Fibroblast of skin of right quadriceps (primary cell): ENCODE measurements at places on chromosomes 12 and 14.

- DNase-seq: no peak
Measured at GRCh38 chr14:83614956-83615355, 1915.0 kb upstream of the FLRT2 start.

DNA sequence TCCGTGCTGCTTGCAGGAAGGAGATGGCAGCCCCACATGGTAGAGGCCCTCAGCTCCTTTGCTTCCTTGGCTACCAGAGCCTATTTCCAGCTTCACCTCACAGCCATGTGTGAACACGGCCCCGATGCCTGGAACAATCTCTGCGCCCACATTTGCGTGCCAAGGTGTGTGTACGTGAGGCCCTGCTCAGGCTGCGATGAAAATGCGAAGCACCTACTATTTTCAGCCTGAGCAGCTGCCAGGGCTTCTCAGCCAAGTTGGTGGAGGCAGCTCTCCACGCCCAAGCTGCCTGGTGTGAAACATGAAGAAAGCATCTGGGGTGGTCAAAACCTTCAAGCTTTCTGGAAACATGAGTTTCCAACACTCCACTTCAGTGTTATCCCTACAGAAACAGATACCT, 177.8 kb upstream of the EGLN3 start:
- no peak for DNase-seq

GRCh38 chr14:35159742-35160409, 37.5 kb downstream of the PRORP start:
- peak; percentile 89 for DNase-seq

GRCh38 chr14:96486705-96487104, 15.5 kb upstream of the PAPOLA start:
- no peak for DNase-seq

- DNase-seq: no peak
Measured at GRCh38 chr12:84813780-84814663, 98.6 kb downstream of the SLC6A15 start.

GRCh38 chr12:74964390-74964789, 245.2 kb downstream of the KCNC2 start:
- DNase-seq: no peak

DNA sequence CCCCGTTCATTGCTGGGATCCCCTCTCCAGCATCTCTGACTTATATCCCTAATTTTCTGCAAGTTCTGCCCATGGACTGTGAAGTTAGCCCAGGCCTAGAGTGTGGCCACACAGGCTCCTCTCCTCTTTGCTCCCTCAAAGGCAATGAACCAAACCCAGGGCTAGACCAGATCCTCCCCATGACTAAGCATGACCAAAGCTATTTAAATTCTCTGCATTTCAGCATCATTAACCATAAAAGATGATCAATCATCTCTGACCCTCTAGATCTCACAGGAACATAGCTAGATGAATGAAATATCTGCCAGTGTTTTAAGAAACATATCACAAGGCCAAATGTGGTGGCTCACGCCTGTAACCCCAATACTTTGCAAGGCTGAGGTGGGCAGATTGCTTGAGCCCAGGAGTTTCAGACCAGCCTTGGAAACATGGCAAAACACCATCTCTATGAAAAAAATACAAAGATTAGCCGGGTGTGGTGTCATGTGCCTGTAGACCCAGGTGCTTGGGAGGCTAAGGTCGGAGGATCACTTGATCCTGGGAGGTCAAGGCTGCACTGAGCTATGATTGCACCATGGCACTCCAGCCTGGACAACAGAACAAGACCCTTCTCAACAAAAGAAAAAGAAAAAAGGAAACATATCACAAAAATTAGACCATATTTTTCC, 2.2 kb upstream of the KRT3 start:
- DNase-seq: peak; percentile 79

GRCh38 chr12:7602277-7602676, 63.4 kb downstream of the APOBEC1 start:
- peak; percentile 44 for DNase-seq

GRCh38 chr12:43309959-43310358, 242.0 kb downstream of the ADAMTS20 start:
- peak; percentile 93 for DNase-seq

GRCh38 chr12:93376436-93377251, 1.1 kb upstream of the NUDT4 start:
- DNase-seq: peak; percentile 25

DNA sequence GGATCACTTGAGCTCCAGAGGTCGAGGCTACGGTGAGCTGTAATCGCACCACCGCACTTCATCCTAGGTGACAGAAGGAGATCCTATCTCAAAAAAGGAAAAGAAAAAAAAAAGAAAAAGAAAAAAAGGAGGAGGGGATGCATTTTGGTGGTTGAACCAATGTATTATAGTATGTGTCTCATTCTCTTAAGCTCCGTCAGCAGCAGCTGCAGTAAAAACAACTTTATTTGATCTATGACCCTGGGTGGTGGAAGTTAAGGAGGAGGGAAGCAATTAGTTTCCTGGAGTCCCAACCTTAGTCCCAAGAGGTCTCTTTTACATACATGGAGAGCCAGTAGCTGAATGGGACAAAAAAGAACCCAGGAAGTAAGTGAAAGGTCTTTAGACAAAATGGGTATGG, 26.8 kb upstream of the APOF start:
- DNase-seq: no peak

- peak; percentile 18 for DNase-seq
Measured at GRCh38 chr14:90839024-90839888, 23.0 kb upstream of the TTC7B start.

GRCh38 chr14:50874757-50875156, 2.9 kb downstream of the ABHD12B start:
- no peak for DNase-seq

- DNase-seq: no peak
Measured at GRCh38 chr12:128137140-128137539, 129.8 kb upstream of the TMEM132C start.

- DNase-seq: no peak
Measured at GRCh38 chr14:74202113-74202512, 37.1 kb upstream of the VSX2 start.

DNA sequence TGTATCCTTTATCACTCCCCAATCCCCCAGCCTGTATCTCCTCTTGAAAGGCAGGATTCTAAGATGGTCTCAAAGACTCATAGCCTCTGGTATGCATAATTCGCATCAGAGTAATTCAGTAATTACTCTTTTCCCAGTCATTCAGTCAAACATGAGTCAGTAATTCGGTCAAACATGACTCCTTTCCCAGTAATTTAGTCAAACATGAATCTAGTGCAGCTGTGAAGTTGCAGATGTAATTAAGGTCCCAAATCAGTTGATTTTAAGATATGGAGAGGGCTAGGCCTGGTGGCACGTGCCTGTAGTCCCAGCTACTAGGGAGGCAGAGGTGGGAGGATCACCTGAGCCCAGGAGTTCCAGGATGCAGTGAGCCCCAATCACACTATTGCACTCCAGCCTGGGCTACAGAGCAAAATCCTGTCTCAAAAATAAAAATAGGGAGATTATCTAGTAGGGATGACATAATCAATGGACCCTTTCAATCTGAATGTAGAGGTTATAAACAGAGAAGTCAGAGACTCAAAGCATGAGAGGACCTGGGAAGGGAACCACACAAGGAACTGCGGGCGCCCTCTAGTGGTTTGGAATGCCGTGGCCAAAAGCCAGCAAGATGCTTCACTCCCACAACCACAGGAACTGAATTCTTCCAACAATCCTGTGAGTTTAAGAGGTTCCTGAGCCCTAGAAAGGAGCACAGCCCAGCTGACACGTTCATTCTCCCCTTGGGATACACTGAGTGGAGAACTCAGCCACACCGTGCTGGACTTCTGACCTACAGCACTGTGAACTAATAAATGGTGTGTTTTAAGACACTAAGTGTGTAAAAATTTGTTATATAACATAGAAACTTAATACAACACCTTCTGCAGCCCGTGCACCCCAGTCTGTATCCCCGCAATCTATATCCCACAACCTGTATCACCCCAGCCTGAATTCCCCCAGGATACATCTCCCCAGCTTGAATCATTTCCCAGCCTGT, 14.3 kb upstream of the ARMH4 start:
- peak; percentile 85 for DNase-seq

- peak; percentile 17 for DNase-seq
Measured at GRCh38 chr14:22226381-22226780, 362.6 kb downstream of the DAD1 start.

- DNase-seq: no peak
Measured at GRCh38 chr14:89493877-89494634, 77.0 kb upstream of the FOXN3 start.

DNA sequence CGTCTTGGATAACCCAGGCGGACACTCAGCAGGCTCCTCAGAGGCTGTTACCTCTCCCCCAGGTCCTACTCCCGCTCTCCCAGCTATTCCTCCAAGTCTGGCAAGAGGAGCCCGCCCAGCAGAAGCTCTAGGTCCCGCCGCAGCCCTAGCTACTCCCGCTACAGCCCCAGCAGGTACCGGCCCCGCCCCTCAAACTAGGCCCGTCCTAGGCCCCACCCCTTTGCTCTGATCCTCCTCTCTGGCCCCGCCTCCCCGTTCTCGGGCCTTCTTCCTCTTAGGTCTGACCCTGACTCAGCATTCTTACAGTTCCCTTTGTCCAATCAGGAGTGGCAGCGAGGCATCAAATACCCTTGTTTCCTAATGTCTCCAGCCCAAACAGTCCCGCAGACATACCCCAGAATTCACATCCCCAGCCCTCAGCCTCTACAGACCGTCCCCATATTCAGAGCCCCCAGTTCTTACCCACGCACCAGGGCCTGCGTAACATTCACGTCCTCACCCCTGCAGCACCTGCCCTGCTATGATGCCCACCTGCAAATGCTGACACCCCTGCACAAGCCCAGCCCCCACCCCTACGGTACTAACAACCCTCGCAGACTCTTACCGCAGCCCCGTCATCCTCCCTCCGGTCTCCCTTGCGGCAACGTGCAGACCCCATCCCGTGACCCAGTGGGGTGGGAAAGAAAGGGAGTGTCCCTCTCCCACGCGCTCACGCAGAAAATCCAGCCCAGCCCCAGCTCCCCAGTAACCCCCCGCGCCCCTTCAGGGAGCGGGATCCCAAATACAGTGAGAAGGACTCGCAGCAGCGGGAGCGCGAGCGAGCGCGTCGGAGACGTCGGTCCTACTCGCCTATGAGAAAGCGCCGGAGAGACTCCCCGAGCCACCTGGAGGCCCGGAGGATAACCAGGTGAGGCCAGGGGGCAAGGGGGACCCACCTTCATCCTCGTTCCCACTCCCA, 25.0 kb upstream of the HSPB8 start:
- DNase-seq: peak; percentile 34

DNA sequence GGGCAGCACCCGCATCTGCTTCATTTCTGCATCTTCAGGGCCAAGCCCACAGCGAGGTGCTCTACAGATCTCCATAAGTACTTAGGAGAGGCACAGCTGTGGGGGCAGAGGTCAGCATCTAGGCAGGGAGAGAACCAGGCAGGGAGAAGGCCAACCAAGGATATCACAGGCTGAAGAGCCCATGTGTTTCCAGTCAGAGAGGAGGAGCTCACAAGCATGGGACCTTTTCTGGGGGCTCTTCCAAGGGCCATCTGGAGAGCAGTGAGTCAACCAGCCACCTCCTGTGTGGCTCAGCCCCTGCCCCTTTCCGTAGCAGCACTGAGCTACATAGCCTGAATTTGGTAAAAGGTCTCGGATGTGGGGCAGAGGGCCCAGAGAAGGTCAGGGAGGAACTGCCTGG, 78.5 kb downstream of the ARL6IP4 start:
- DNase-seq: peak; percentile 37

GRCh38 chr12:90100579-90100978, 391.9 kb upstream of the ATP2B1 start:
- DNase-seq: no peak

- DNase-seq: no peak
Measured at GRCh38 chr14:66802962-66803361, 295.0 kb downstream of the GPHN start.

DNA sequence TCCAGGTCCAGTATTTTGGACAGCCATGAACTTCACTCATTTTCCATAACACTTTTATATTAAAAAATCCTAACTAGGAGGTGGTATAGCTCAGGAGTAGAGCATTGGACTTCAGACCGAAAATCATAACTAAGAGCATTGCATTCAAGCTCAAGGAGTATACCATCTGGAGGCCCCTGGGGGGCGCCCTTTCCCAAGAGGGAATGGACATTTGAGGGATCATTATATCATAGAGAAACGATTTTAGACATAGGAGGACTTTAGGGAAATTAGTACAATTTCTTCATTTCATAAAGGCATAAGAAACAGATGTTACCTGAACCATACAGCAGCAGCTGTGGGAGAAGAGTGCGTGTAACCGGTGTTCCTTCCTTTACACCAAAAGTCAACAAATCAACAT, 5.2 kb upstream of the ATG14 start:
- peak; percentile 10 for DNase-seq

GRCh38 chr14:38992067-38992844, 110.8 kb downstream of the SEC23A start:
- no peak for DNase-seq

- DNase-seq: no peak
Measured at GRCh38 chr12:121693155-121693687, 19.3 kb upstream of the TMEM120B start.

- no peak for DNase-seq
Measured at GRCh38 chr14:23445773-23446172, 10.3 kb upstream of the MYH7 start.

- peak; percentile 19 for DNase-seq
Measured at GRCh38 chr14:73717711-73718417, 3.7 kb upstream of the PNMA1 start.

DNA sequence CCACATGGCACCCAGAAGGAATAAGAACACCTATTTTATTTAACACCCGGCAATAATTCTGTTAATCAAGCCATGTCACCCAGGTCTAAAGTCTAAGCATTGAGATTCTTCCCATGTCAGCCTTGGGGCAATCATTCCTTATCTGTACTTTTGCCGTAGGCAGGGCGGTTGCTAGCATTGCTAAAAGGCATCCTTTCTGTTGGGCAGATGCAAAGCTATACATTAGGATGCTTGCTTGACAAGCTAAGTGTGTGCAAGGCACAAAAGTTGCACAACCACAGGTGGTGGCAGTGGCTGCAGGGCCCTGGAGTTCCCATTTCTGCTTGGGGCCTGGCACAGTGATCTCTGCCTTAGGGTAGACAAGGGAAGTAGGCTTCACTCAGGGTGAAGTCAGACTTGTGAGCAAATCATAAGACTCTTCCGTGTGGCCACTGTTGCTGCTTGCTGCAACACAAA, 12.5 kb upstream of the GALNT6 start:
- no peak for DNase-seq

DNA sequence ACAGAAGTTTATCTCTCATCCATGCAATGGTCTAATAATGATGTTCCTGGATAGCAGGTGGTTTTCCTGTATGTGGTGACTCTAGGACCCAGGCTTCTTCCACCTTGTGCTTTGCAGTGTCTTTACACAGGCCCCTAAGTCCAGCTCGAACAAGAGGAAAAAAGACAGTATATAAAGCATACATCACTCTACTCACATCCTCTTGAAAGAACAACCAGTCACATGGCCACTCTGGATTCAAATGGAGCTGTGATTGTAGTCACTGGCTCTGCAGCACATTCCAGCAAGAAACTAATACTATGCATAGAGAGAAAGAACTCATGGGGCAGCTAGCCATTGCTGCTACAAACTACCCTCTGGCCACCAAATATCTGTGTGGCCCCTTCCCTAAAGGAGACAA, 11.5 kb upstream of the E2F7 start:
- no peak for DNase-seq

- no peak for DNase-seq
Measured at GRCh38 chr12:9104767-9105423, 10.8 kb downstream of the A2M start.
